NCI-H1417 treated with DMSO at 0.1 percent for 48 hours (cell line): ENCODE measurements at places on chromosomes 4 and X.

DNA sequence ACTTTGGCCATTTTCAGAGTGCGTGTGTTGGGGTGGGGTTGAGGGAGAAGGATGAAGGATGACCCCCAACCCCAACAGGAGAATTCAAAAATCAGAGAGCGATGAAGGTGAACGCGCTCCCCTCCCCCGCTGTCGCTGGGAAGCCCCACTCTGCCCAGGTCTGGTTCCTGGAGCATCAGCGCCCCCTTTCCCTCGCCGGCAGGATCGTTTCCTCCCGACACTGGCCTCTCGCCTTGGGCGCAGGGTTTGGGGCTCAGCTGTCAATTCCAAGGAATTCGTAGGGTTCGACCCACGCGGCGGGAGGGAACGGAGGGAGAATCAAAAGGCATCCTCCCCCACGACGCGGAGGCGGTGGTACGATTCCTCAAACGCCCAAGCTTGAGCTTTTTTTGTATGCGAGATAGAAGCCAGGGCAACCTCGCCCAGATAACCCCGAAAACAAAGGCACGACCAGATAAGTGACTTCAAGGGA lies 1.0 kb upstream of the PDGFRA start:
- no peak for DNase-seq

GRCh38 chrX:49312176-49312575 lies 8.7 kb downstream of the GAGE10 start:
- no peak for DNase-seq

- no peak for DNase-seq
Measured at GRCh38 chrX:13110433-13111324, 66.3 kb upstream of the FAM9C start.

DNA sequence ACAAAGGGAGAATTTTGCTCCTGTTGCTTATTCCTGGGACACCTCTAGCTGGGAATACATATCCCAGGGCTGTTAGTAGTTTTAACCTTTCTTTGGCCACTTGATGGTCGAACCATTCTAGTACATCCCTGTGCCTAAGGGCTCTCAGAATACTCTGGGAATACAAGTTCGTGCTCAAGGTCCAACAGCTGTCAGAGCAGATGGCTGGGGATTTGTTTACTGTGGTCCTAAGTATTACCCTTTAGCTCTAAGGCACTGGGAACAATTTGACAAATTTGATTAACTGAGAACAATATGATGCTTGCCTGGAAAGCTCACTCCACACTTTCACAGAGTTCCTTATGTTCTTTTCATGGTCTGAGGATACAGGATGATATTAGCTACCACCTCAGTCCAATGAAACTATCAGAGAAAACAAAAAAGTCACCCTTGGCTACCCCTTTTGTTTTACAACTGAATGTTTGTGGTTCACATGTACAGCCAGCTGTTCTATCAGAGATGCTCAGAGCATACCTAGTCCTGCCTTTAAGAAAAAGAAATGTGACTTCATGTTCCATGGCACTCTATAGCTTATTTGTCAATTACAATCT lies 47.4 kb upstream of the PHOX2B start:
- no peak for DNase-seq

GRCh38 chrX:11386001-11386523 lies 92.8 kb downstream of the AMELX start:
- no peak for DNase-seq

DNA sequence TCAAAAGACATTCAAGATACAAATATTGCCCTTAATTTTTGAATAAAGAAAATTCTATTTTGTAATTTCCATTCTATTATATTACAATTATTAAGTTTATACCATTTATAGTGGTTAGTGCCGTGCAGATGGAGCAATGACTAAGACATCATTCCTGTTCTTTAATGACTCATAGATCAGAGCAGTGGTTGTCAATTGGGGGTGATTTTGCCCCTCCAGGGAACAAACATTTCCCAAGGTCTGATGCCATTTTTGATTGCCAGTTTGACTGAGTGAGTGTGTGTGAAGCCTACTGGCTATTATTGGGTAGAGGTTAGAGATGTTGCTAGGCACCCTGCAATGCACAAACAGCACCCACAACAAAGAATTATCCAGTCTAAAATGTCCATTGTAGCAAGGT lies 97.9 kb upstream of the DDIT4L start:
- no peak for DNase-seq

- DNase-seq: no peak
Measured at GRCh38 chrX:69424161-69424560, 80.0 kb upstream of the NALF2 start.

DNA sequence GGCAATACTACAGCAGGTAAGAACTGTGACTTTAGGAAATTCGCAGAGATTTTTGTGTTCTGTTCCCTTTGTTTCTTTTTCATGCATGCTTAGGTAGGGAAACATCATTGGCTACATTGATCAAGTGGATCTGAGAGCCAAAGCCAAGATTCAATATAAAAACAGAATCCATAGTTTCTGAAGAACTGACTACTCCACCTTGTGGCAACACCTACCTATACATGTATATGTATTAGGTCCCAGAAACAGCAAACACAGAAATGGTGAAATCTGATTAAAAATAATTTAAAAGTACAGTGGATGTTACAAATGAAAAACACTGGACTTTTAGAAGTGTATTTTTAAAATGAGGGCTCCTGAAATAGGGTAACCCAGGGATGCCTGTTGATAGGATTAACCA lies 322.6 kb upstream of the MAOA start:
- DNase-seq: no peak

DNA sequence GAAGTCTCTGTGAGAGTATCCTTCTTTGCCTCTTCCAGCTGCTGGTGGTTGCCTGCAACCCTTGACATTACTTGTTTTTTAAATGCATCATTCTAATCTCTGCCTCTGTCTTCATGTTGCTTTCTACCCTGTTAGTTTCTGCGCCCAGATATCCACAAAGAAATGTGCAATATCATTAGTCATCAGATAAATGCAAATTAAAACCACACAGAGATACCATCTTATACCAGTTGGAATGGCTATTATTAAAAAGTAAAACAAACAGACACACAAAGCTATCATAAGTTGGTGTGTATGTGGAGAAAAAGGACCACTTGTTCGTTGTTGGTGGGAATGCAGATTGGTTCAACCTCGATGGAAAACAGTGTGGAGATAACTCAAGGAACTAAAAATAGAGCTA lies 517.4 kb downstream of the FAT4 start:
- DNase-seq: no peak

DNA sequence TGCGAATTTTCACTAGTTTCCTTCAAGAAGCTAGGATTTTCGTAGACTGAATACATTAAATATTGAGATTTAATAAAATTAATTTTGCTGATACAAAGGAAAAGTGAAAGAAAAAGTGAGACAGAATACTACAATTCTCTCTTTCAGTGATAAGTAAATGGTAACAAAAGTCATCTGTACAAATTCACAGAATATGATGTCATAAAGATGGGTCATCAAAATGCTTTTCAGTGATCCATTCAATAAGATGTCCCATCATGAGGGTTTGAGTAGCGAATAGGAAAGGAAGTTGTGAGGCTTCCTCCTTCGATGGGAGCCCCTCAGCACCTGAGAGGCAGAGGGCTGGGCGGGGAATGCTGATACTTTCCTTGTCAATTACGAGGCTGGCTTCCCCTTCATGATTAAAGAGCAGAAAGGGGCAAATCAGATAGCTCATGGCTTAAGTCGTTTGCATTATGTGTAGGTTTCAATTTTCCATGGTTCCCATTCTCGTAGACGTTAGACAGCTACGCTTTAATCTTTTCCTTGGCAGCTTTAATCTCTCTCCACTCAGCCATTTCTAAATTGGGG lies 108.8 kb upstream of the SORBS2 start:
- no peak for DNase-seq

DNA sequence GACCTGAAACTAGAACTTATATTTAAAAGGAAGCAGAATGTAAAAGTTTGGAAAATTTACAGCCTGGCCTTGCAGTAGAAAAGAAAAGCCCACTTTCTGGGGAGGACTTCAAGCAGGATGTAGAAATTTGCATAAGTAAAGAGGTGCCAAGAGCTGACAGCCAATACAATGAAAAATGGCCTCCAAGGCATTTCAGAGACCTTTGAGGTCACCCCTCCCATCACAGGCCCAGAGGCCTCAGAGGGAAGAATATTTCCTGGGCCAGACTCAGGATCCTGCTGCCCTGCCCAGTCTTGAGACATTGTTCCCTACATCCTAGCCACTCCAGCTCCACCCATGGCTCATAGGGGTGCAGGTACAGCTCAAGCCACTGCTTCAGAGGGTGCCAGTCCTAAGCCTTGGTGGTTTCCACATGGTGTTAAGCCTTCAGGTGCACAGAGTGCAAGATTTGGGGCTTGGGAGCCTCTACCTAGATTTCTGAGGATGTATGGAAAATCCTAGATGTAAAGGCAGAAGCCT lies 518.9 kb upstream of the INTU start:
- no peak for DNase-seq

GRCh38 chr4:94623126-94623911 lies 134.4 kb upstream of the BMPR1B start:
- DNase-seq: no peak

GRCh38 chr4:112170451-112170993 lies 25.3 kb downstream of the FAM241A start:
- no peak for DNase-seq

DNA sequence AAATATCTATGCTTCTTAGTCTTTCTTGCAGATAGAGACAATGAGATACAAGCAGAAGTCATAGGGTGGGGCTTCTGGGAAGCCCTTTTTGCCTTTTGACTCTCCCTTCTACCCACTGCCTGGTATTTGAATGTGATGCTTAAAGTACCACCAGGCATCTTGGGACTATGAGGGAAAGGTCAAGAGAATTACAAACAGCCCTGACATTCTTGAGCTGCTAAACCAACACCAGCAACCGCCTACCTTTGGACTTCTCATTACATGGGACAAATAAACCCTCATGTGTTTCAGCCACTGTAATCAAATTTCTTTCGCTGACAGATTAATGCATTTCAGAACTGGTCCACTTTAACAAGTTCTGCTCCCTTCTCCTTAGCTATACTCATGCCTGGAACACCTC lies 112.8 kb downstream of the LUZP4 start:
- no peak for DNase-seq

DNA sequence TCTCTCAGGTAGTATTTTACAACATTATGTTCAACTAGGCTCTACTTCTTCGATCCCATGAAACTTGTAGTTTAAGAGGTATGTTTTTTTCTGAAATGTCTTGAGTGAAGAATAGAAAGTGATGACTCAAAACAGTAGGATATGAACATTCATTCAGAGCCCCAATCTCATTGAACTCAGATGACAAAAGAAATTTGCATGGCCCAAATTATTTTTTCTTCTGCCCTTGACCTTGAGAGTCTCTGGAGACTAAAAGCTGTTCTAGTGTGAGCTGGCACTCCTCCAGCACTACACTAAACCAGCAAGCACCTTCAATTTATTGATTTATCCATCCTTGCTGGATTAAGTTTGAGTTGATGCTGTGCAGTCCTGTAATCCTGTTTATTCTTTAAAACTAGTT lies 4.0 kb downstream of the DCLK2 start:
- no peak for DNase-seq

DNA sequence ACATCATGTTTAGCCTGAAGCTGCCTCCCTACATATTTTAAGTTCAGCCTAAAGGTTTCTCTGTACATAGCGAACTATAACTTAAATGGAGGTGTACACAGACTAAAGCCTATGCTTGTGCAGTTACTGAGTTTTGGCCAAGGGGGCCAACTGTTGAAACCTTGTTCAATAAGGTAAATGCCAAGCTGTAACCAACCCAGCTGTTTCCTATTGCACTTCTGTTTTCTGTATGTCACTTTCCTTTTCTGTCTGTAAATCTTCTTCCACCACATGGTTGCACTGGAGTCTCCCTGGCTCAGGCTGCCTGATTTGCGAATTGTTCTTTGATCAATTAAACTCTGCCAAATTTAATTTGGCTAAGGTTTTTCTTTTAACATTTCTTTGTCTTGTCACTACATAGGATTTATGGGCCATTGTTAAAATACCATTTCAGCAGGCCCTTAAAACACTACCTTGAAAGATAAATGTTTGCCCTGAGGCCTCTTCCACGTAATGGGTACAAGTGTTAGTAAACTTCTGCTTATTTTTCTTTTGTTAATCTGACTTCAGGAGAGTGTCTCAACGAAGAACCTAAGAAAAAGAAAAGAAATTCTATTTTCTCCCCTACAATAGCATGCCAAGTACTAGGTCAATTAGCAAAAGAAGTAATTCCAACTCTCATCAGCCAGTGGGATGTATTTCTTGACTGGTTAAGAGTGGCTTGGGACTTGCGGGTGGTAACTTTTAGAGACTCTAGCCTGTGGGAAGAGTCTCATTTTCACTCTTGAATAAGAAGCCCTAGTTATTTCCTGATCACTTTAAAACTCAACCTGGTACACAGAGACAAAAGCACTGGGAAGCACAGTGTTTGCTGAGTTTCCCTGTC lies 45.7 kb upstream of the PRSS12 start:
- no peak for DNase-seq

- no peak for DNase-seq
Measured at GRCh38 chr4:25756503-25756902, 100.9 kb downstream of the SLC34A2 start.

DNA sequence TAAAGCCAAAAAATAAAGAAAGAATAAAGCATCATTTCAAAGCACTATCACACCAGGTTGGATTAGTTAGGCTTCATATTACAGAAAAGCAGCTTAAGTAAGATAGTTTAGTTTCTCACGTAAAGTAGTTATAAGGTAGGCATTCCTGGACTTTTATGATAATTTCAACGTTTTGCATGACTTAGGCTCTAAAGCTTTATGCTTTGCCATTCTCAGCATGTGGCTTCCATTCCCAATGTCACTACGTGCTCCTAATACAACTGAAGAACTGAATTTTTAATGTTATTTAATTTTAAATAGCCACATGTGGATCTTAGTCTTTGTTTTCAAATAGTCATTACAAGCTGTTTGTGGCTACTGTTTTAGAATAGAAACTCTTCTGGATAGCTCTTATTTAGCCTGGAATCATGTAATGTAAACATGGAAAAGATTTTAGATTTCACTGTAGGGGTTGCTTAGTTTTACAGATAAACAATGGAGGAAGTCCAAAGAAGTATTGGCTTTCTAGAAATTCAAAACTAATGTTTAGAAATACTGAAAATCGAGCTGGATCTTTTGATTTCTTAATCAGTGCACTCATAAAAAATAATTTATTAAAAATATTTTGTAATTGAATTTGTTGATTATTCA lies 710.0 kb downstream of the IL1RAPL1 start:
- DNase-seq: no peak
